ENCODE measurements at places on chromosomes 11 and 22.

- DNase-seq: no peak
Observed at GRCh38 chr11:119892311-119892808, 163.4 kb upstream of the NECTIN1 start.

GRCh38 chr22:19880786-19881569, 26.3 kb upstream of the GNB1L start:
- peak; percentile 93 for DNase-seq

- no peak for DNase-seq
Observed at GRCh38 chr11:86801364-86801763, 1.0 kb downstream of the PRSS23 start.

GRCh38 chr11:111734101-111734953, 31.9 kb downstream of the PPP2R1B start:
- DNase-seq: no peak

DNA sequence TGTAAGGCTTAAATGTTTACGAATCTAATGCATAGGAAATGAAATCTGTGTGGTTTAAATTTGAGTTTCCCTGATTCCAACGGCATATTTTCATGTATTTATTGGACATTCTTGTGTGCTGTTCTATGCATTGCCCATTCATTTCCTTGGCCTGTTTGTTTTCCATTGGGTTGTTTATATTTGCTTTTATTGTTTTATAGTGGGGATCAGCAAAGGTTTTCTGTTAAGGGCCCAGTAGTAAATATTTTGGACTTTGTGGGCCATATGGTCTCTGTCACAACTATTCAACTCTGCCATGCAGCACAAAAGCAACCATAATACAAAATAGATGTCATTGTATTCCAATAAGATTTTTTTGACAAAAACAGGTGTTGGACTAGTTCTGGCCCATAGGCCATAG, 5.2 kb upstream of the LGR4 start:
- no peak for DNase-seq

Measured in umbilical cord (tissue), 2 donors.